ENCODE measurements at places on chromosomes 7 and 10.

GRCh38 chr10:113303544-113304146 is 249.2 kb upstream of the HABP2 start:
- DNase-seq: no peak

GRCh38 chr7:141674702-141675101 is 27.3 kb downstream of the DENND11 start:
- no peak for DNase-seq

DNA sequence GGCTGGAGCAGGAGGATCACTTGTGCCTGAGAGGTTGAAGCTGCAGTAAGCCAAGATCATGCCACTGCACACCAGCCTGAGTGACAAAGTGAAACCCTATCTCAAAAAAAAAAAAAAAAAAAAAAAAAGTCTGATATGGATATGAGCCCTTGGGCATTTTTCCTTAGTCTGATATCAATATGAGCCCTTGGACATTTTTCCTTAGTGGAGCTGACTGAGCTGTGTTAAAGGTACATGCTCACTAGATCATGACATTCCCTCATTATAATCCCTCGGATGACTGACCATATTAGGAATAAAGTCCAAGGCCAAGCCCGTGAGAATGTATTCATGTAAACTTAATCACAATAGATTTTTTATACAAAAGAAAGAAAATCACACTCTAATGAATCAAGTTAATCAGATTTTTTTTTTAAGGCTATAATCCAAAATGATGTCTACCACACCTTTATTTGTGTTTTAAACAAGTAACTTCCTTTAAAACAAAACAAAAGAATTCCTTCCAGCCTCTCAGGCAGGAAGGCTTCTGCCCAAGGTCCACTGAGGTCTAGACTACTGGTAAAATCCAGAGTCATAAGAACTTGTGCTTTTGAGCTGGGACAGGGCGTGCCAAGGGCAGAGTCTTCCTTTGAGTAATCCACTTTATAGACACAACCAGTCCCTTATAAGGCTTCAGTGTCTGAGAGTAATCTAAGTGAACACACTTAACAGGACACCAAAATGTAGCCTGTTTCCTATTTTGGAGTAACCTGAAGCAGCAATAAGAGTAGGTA is 5.5 kb downstream of the PPA1 start:
- no peak for DNase-seq

- no peak for DNase-seq
Measured at GRCh38 chr10:131093795-131094366, 217.6 kb downstream of the TCERG1L start.

- no peak for DNase-seq
Measured at GRCh38 chr10:34599026-34599795, 215.9 kb downstream of the PARD3 start.

DNA sequence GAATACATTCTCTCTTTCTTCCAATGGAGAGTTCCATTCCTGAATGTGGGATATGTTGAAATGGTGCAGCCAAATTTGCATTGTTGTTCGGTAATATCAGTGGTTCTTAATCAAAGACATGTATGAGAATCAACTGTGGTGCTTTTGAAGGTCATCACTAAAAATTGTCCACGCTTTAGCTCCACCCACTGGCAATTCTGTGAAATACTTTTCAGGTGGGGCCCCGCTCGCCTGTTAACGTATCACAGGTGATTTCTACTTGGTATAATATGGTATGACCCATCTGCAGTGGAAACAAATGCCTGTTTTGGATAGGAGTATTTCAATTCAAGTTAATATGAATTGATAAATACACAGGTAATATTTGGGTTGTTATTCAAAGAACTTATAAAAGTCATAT is 178.4 kb downstream of the NSUN6 start:
- DNase-seq: no peak

DNA sequence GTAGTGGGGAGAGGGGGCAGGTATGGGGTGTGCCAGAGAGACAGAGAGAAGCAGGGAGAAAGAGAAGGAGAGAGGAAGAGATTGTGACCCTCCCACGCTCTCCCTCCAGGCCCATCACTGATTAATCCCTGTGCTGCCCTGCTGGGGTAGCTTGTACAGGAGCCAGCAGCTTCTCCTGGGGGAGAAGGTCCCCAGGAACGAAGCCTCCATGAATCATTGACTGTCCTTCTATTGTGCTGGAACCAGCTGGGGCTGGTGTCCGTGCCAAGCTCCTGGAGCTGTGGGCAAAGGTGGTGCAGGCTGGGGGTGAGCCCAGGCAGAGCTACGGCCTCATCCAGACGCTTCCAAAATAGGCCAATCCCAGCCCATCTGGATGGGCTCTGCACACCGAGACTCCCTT is 20.9 kb downstream of the AQP1 start:
- no peak for DNase-seq

- no peak for DNase-seq
Measured at GRCh38 chr10:80289451-80290287, at the start of gene MAT1A. TSS of gene MAT1A (minus strand) at chr10:80289658. CDS start at chr10:80289423, 235 bp downstream.

Data from GM12864 (cell line).